Activated CD4-positive, alpha-beta T cell treated with anti-CD3 and anti-CD28 coated beads, Interleukin-2, amount 50 U/mL, for 4 hours (primary cell): ENCODE measurements at places on chromosomes 7 and 10.

- no peak for DNase-seq
Measured at GRCh38 chr7:120837599-120837998, 20.3 kb downstream of the TSPAN12 start.

- DNase-seq, result no peak
Measured at GRCh38 chr7:33079763-33080690, 17.5 kb upstream of the NT5C3A start.

DNA sequence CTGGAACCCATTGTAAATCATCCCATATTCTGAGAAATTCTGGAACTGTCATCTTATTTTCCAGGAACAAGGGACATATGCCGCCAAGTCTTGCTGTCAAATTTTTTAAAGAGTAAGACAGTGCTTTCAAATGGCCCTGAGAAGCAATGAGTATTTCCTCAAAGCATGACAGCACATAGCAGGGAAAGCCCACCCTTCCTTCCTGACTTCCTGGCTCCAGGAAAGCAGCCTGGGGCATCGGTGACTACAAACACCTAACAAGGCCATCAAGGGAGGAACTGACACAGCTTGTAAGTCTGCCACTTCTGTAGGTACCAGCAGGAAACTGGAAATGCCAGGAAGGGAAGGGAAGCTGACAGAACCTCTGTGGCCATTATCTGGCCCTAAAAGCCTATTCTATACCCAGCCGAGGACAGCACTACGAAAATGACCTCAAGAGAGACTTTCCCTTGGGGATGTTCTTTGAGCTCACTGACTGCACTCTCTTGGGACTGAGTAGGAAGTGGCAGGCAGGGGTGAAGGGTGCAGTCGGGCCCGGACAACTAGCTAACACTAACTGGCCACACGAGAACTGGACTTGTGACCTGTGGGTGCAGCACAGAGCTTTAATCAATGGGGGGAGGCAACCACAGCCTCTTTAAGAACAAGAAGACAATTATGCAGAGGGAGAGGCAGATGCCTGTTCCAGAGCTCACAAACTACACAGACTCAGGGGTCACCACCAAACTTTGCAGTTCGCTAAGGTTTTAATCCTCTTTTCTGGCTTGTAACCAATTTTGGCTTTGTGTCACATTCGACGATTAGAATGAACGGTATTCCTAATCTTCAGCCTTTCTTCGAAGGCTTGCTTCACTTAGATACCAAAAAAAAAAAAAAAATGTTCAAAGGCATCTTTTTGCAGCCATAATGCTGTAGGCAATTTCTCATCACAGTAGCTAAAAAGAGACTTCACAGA is 52.0 kb downstream of the GRB10 start:
- DNase-seq, result no peak

- DNase-seq, result no peak
Measured at GRCh38 chr7:3495530-3495929, 194.5 kb downstream of the SDK1 start.

DNA sequence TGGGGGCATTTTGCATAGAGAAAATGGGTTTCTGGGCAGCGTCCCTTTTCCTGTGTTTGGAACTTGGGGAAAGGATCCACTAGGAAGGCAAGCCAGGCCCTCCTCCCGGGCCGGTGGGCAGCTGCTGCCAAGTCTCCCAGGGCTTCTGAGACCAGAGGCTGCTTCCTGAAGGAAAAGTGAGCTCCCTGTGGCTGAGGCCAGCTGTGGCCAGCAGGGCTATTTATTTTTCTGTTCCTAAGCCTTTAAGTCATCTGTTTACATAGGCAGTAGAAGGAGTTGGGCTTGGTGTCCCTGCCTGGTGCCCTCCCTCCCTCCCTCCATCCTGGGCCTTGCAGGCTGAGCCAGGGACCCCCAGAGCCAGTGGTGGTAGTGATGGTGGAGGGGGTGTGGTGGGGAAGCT is 70.5 kb upstream of the COL13A1 start:
- DNase-seq, result no peak
